CD4-positive, alpha-beta memory T cell (primary cell): ENCODE measurements at places on chromosomes 5 and 9.

GRCh38 chr9:91036826-91037510 is 235.3 kb downstream of the SYK start:
- peak; percentile 45 for DNase-seq

DNA sequence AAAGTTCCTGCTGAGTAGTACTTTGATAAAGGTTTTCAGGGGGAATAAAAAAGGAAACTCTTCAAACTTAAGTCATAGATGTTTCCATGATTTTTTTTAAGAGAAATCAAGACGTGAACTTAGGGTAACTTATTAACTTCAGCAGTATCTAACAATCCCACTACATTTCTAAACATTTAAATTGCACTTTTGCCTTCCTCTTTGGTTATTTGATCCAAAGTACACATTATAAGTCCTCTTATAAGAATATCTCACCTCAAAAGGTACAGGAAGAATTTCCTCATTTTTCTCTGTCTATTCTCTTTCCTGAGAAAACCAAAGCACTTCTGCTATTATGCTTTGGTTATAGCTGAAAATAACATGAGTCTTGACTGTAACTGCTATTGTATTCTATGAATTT is 7.9 kb downstream of the PTPRD start:
- no peak for DNase-seq

- DNase-seq = no peak
Observed at GRCh38 chr5:125325488-125326149, 579.2 kb upstream of the ZNF608 start.

DNA sequence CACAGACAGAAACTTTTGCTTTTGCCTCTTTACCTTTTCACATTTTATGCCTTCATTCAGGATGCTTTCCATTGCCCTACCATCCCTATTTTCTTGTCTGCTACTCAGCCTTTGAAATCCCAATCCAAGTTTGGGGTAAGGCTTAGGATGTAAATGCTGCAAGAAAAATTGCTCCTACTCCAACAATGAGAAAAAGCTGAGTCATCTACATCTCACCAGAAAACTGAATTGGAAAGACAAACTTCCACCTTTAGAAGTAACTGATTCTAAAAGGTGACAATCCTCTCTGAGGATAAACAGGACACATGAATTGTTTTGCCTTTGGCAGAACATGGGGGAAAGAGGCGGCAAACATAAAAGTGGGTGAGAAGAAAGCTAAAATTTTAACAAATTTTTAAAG is 295.6 kb downstream of the NR2F1-AS1 start:
- DNase-seq = no peak

DNA sequence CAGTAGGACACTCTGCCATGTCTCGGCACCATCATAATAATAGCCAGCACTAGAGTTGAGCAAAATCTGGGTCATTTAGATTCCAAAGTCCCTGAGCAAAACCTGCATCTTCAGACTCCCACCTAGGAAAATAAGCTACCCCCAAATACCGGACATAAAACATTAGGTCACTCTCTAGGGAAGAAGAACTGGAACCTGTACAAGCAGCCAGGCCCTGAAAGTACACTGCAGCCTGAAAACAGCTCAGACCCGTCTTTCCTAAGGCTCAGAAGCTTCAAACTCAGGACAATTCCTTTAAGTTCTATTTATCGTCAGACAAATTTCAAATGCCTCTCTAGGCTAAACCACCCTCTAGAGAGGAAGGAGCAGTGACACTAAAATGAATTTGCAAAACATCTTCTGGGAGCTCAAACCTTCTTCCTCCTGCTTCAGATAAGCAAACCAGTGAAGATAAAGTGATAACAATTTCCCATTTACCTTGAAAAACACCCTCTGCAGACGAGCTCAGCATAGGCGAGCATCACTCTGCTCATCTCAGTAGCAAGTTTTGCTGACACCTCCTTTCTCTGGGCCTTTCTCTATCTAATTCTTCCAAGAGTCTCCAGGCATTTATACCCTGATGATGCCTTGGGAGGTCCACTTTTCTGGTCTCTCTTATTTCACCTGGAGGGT is 34.0 kb downstream of the ADAM19 start:
- peak; percentile 52 for DNase-seq

DNA sequence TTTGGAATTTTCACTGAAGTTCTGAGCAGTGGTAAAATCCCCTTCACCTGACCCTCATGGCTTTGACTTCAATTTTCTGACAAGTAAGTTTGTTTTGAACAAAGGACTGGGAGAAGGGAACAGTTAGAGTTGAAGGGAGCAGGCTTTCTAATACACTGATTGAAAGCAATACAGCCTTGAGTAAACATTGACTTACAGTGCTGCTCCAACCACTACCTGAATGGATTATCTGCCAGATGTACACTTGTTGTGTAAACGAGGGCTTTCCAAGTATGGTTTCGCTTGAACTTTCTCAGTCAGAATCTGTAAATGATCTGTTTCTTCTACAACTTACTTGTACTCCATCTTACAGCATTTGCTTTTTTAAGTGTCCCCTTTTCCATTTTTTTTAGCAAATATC is 1414.9 kb upstream of the NUDT12 start:
- no peak for DNase-seq

DNA sequence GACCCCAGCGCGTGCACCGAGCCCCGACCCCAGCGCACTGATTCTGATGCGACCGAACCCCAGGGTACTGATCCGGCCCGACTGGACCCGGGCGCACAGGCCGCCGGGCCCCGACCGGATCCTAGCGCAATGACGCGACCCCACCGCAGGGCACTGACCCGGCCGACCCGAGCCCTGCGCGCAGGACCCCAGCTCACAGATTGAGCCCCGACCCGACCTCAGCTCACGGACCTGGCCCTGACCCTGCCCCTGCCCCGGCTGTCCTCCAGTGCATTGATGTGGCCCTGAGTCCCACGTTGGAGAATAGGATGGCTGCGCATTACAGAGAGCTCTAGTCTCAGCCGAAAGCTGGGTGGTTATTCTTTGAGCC is 438 bp downstream of the TRIP13 start:
- no peak for DNase-seq

DNA sequence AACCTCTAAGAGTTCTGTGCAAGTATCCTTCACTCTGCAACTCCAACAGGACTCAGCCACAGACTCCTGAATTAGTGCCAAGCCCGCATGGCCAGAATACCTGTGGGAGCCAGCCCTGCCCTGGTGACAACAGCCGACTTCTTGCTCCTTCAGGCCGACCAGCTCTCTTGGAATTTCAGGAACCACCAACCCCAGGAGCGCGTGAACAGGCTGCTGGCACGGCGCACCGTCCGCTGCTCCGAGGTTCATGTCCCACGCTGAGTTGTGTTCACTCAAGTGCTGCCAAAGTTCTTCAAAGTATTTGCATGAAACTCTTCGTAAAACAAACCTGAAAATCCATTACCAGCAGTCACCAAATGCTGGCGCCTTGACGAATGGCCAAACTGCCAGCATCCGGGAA is 232.8 kb downstream of the NR2F1-AS1 start:
- DNase-seq = no peak

DNA sequence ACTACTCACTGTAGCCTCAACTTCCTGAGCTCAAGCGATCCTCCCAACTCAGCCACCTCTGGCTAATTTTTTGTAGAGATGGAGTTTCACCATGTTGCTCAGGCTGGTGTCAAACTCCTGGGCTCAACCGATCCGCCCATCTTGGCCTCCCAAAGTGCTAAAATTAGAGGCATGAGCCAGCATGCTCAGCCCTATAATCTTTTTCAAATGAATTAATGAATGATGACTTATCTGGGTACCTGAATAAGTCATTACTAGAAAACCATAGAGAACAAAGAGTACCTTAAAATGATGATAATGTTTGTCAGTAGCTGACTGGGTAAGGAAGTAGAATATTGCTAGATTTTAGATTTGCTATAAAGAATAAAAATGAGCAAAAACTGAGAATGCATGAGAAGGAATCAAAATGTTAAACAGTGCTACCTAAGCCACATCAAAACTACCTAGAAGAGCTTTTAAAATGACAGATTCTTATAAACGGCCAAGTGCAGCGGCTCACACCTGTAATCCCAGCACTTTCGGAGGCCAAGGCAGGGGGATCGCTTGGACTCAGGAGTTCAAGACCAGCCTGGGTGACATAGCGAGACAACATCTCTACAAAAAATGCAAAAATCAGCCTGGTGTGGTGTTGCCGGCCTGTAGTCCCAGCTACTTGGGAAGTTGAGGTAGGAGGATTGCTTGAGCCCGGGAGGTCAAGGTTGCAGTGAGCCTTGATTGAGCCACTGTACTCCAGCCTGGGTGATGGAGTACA is 13.6 kb downstream of the FNBP1 start:
- DNase-seq = no peak

GRCh38 chr9:127588740-127589506 is 23.2 kb upstream of the STXBP1 start:
- DNase-seq = no peak

DNA sequence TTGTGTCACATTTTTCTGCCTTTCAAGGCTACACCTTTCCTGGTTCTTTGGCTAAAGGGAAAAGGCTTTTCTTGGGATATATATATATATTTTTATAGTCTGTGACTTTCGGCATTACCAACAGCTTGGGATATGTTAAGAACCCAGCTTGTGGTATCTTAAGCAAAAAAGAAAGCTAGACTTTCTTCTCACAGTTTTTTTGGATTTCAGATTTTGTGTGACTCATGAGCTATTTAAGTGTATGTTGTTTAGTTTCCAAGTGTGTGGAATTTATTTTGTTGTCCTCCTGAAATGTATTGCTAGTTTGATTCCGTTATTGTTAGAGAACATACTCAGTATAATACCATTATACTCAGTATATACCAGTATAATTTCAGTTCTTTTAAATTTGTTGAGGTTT is 64.8 kb downstream of the ERCC6L2 start:
- DNase-seq = no peak

DNA sequence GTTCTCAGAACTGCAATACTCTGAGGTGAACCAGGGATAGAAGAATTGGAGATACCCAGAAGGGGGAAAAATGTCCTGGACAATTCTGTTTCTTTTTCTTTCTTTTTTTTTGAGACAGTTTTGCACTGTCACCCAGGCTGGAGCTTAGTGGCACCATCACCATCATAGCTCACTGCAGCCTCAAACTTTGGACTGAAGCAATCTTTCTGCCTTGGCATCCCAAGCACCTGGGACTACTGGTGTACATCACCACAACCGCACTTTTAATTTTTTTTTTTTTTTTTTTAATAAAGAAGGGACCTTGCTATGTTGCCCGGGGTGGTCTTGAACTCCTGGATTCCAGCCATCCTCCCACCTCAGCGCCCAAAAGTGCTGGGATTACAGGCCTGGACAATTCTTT is 1.9 kb downstream of the EMB start:
- DNase-seq = no peak

DNA sequence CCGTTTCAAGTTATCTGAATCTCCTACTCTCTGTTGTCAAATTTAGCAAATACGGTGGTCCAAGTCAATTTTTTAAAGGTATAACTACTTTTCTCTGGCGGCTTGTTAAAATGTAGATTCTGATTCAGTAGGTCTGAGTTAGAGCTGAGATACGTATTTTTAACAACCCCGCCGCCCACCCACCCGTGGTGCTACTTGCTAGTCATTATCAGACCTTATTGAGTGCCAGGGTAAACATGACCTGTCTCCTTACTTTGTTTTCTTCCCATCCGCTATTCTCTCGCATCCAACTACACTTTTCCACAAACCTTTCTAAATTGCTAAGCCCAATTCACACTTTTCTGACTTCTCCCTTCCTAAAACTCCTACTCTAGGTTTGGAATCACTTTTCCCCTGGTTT is 694 bp upstream of the PLAA start:
- DNase-seq = no peak

- DNase-seq = no peak
Observed at GRCh38 chr5:148437249-148437648, 53.5 kb downstream of the FBXO38 start.

- no peak for DNase-seq
Observed at GRCh38 chr5:12413585-12413984, 509.3 kb upstream of the CTNND2 start.

GRCh38 chr9:88814577-88814976 is 176.7 kb upstream of the S1PR3 start:
- no peak for DNase-seq

GRCh38 chr9:94472806-94473360 is 82.0 kb upstream of the PCAT7 start:
- DNase-seq = no peak

DNA sequence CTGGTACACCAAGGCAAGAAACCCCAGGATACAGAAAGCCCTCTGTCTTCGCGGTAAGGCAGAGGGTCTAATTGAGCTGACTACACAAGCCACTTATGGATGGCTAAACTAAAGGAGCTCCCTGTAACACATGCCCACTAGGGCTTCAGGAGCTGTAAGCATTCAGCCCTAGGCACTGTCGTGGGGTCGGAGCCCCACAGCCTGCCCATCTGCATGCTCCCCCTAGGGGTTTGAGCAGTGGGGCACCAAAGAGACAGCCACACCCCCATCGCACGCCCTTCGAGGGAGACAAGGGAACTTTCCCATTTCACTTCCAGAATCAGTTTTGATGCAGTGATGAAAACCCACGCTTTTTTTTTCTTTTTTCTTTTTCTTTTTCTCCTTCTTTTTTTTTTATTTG is 11.0 kb upstream of the MTMR12 start:
- DNase-seq = no peak

GRCh38 chr9:94981723-94982090 is 255.2 kb downstream of the AOPEP start:
- no peak for DNase-seq

- DNase-seq = no peak
Observed at GRCh38 chr9:94085062-94085639, 887 bp downstream of the PTPDC1 start.

GRCh38 chr5:93831449-93831848 is 90.0 kb upstream of the POU5F2 start:
- no peak for DNase-seq

GRCh38 chr9:3330792-3331420 is 194.9 kb downstream of the RFX3 start:
- DNase-seq = no peak

GRCh38 chr9:131349881-131350563 is 43.9 kb upstream of the PRRC2B start:
- peak; percentile 81 for DNase-seq

DNA sequence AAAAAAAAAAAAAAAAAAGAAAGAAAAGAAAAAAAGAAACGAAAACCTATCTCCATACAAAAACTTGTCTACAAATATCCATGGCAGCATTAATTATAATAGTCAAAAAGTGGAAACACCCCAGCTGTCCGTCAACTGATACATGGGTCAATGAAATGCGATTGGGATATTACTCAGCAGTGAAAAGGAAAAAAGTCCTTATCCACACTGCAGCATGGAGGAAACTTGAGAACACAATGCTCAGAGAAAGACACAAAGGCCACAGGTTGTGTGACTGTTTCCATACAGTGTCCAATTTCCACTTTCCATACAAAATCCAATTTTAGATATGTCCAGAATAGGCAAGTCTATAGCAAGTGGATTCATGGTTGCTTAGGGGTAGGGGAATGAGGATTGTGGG is 24.3 kb upstream of the NCS1 start:
- no peak for DNase-seq

GRCh38 chr9:121268851-121269641 is 1.1 kb downstream of the GSN start:
- no peak for DNase-seq
